ENCODE measurements at places on chromosomes 7 and 10.

DNA sequence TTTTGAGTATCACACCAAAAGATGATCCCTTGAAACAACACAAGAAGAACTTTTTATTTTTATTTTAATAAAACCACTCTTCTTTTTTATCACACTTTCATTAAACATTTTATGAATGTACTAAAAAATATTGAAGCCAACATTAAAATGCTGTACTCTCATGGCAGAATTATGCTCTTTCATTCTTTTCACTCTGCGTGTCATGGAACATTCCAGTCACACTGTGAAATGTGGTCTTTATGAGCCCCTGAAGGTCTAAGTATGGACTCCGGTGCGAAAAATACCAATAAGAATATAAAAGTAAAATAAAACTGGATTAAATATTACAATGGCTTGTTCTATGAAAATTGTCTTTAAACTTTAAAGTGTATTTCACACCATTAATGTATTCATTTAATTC lies 148.4 kb downstream of the TMEM26 start:
- no peak for DNase-seq

DNA sequence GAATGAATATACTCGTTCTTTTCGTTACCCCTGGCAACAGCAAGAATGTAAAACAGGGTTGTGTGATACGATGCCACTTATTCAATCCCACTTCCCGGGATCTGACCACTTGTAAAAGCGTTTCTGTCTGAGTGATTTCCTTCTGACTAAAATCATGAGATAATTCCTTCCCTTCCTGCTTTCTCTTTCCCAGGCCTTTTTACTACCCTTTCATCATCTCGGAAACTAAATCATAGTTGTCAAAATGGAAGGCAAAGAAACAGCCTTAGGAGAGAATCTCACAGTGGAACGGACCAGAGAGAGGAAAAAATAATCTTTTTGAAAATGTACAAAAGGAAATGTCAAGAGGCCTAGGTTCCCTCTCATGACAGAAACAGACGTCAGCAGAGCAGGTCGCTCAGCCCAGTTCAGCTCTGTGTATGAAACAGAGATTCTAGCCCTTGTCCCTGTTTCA lies 29.8 kb downstream of the DIP2C start:
- DNase-seq: no peak

GRCh38 chr10:99548041-99548530 lies 15.3 kb downstream of the NKX2-3 start:
- DNase-seq: no peak

DNA sequence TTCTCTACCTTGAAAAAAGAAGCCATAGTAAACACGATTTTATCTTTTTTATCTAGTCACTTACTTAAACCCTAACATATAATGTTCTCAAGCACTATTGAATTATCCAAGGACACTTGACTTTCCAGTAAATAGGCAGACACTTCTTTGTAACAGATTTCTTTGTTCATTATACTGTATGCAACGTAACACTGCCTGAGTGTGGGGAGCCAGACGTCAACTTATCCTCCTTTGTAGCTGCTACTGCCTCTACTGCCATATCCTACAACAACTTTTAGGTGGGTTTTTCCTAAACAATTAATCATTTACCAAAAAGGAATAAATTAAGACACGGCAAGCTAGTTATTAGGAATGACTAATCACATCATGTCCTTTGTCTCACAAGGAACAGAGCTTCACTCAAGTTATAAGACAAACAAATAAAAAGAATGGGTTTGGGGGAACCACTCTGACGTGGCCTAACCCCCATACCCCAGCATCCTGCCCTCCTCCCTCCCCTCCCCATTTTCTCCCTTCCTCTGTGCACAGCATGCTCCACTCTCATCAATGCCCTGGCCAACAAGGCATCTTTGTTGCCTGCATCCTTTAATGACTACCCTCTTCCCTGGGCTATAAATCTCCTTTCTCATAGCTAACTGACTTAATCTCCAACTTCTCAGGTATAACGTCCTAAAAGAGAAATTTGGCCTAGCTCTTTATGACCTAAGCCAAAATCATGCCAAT lies 43.3 kb downstream of the DOCK4 start:
- DNase-seq: no peak

- DNase-seq: no peak
Observed at GRCh38 chr7:7563269-7563668, 3.4 kb upstream of the MIOS start.

GRCh38 chr7:105278973-105279687 lies 109.6 kb downstream of the SRPK2 start:
- DNase-seq: no peak

- DNase-seq: no peak
Observed at GRCh38 chr10:108184114-108184513, 1019.6 kb upstream of the SORCS1 start.

DNA sequence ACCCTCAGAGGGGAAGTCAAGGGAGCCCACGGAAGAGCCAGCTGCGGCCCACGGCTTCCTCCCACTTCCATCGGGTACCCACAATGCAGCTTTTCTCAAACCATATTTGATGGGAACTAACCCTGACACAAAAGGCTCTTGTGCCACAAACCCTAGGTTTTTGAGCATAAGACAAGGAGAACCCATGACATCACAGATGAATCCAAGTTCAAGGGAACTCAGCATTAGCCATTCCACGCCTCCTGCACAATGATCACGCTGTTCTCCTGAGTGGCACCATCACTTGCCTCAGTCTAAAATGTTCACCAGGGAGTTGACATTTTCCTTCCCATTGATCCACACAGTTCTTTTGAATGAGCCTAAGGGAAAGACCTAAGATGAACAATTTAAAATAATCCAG lies 70.4 kb downstream of the ITIH5 start:
- DNase-seq: no peak

- DNase-seq: no peak
Observed at GRCh38 chr7:114631249-114631822, 216.7 kb downstream of the FOXP2 start.

GRCh38 chr7:102077081-102077480 lies 209.6 kb upstream of the SH2B2 start:
- no peak for DNase-seq

- no peak for DNase-seq
Observed at GRCh38 chr7:14487701-14488395, 414.7 kb downstream of the DGKB start.

DNA sequence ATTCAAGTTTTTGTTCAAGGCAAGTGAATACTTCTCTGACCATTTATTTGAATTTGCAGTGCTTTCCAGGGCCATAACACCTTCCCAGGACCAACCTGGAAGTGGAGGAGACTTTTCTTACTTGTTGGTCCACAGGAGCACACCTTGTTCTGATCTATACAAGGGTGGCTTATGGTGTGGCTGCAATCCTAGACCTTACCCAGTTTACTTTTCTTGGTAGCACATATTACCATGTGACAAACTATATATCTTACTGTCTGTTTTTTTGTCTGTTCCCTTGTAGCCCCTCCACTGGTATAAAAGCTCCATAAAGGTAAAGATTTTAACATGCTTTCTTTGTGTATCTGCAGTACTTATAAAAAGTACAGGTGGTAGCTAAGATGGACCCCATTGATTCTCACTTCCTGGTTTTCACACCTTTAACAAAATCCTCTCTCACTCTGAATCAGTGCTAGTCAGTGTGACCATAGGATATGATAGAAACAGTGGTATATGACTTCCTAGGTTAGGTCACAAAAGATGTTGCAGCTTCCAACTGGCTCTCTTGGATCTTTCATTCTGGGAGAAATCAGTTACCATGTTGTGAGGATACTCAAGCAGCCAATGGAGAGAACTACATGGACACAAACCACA lies 5.6 kb upstream of the ASB4 start:
- DNase-seq: no peak

- no peak for DNase-seq
Observed at GRCh38 chr7:16638282-16639280, 7.0 kb downstream of the ANKMY2 start.

DNA sequence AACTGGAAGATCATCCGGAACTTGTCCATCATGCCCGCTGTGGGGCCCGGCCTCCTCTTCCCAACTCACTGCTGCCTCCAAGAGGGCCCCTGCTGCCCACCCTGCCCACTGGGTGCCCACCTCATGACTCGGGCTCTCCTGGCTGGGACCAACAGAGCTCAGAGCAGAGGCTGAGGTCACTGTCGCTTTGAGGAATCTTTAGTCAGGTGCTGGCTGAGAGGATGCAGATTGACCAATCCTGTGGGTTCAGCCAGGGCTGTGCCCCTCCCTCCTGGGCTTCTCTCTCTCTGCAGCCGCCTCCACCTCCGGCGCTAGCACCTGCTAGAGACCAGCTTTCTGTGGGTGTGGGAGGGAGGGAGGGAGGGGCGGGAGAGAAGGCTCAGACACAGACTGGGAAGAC lies at the start of gene CALHM1:
Gene CALHM1, minus strand, starts transcription at position 181 of the 400 bp plus-strand sequence. Its CDS starts 149 bp downstream, at position 32.
- DNase-seq: no peak

DNA sequence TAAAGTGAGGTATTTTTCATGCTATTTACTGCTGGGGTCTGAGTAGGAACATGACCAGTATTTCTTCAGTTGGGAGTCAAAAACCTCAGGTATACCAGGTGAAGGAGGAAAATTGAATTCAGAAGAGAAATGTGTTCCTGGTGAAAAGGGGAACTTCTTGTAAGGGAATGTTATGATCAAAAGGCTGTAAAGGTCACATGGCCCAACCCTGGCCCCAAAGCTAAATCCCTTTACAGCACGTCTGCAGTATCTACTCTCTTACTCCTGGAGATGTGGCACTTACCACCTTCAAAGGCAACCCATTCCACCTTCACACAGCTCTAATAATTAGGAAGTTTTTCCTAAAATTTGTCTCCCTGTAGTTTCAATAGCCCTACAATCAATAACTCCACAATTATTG lies 15.2 kb downstream of the PIK3AP1 start:
- DNase-seq: no peak

- no peak for DNase-seq
Observed at GRCh38 chr7:96837593-96837992, 127.9 kb upstream of the SEM1 start.

- DNase-seq: no peak
Observed at GRCh38 chr10:29772403-29772802, 137.6 kb upstream of the SVIL start.

- DNase-seq: peak; percentile 48
Observed at GRCh38 chr7:28958235-28958979, at the start of gene TRIL. Gene TRIL (minus strand): TSS chr7:28958330. CDS start chr7:28958046, 284 bp downstream.

- no peak for DNase-seq
Observed at GRCh38 chr10:49212783-49213182, 24.6 kb upstream of the TMEM273 start.

DNA sequence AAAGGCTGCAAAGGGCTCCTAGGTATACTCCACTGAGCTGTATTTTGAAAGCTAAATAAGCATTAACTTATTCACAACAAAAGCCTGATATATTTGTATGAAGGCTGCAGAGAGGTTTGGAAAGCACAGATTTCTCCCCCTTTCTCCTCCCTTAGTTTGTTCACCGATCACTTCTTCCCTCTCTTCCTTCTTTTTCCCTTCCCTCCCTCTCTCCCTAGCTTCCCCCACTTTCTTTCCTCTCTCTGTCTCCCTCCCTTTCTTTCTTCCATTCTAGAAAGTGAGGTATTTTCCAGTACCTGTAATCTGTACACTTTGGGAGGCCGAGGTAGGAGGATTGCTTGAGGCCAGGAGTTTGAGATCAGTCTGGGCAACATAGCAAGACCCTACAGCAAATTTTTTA lies 62.1 kb downstream of the HHEX start:
- DNase-seq: no peak

DNA sequence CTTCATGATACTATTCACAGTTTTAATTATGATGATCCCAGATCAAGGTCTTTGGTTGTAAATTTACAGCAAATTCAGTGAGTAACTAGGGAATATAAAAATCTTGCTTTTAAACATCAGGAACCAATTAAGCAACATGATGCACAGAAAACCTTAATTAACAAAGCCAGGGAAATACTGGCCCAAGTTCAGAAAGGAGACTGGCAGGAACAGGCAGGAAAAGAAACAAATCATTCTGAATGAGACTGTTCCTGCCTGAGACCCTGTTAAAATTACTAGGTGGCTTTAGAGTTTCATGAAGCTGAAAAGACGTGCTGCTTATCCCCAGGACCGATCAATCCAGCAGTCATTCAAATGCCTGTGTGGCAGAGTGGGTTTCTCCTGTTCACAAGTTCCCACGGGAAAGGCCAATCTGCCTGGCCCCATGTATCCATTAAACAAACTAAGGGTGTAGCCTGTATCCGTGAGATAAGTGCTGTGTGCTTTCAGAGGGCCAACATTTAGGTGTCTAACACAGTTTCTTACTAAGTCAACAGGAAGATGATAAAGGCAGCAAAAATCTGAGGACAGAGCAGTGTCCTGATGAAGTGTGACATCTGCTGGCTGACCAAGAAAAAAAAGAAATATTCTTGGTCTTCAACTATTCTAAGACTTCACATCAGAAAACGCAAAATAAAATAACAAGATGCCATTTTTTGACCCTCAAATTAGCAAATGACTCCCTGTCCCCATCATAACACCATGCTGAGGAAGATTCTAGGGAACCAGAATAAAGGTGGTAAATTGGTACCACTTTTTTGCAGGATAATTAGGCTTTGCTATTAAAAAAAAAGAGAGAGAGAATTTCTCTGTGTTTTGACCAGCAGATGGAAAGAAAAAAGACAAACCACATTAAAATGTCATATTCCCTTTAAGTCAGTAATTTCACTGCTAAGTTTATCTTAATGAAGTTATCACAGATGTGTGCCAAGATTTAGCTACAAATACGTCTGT lies 34.2 kb downstream of the PUS7 start:
- no peak for DNase-seq

- no peak for DNase-seq
Observed at GRCh38 chr10:2572611-2573010, 494.7 kb upstream of the PFKP start.

GRCh38 chr7:123599766-123600165 lies 1.9 kb upstream of the ASB15 start:
- DNase-seq: no peak

DNA sequence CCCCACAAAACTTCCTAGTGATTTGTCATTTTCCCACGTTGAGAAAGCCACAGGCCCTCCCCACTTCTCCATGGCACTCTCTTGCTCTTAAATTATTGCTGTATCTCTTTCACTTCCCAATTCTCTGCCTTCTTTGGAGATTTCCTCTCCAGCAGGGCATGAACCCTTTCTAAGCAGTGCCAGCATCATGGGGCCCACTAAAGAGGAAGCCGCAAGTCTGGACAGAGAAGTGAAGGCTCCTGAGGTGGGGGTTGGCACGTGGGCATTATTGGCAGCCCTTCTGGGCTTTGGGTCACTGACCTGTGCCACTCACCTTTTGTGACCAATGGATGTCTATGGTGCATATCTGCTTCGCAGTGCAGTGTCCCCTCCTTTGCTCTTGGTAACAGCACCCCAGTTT lies 97.7 kb upstream of the TCF7L2 start:
- DNase-seq: no peak

- no peak for DNase-seq
Observed at GRCh38 chr7:71424166-71425035, 292.5 kb downstream of the GALNT17 start.

GRCh38 chr7:69744026-69744425 lies 145.8 kb downstream of the AUTS2 start:
- no peak for DNase-seq
